ENCODE measurements at places on chromosomes 16 and 17.

- no peak for DNase-seq
Measured at GRCh38 chr16:10668322-10669045, 26.2 kb downstream of the TEKT5 start.

- DNase-seq = no peak
Measured at GRCh38 chr16:86991679-86992078, 325.5 kb downstream of the C16orf95 start.

DNA sequence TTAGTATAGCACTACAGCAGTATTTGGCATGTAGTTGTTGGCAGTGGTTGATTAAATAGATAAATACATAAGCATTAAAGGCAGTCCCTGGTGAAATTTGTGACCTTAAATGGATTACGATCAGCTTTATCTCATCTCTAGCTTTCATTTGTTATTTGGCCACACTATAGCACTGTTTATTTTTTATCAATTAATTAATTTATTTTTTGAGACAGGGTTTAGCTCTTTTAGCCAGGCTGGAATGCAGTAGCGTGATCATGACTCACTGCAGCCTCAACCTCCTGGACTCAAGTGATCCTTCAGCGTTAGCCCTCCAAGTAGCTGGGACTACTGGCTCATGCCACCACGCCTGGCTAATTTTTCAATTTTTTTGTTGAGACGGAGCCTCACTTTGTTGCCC, 18.7 kb upstream of the ARHGAP17 start:
- no peak for DNase-seq

GRCh38 chr16:29231244-29231643, 175.3 kb downstream of the NPIPB11 start:
- no peak for DNase-seq

- DNase-seq = no peak
Measured at GRCh38 chr16:54128629-54129234, 157.9 kb downstream of the IRX3 start.

DNA sequence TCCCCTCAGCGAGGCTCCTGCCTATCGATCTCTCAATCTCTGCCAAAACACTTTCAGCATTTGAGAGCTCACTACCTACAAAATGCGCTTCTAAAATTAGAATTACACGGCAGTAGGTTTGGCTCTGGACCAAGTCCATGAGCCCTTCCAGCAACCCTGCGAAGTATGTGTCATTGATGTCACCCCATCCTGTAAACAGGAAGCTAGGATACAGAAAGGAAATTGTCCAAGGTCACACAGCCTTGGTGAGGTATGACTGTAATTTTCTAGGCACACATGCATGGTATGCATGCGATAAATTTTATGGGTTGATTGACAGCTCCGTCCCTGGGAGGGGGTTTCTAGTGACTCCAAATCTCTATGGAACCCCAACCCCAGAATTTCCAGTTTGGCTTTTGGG, 330.3 kb upstream of the CDH5 start:
- DNase-seq = no peak

GRCh38 chr16:63789603-63790002, 1332.3 kb downstream of the CDH11 start:
- no peak for DNase-seq

GRCh38 chr16:48384520-48385252, 527 bp downstream of the SIAH1 start:
- DNase-seq = no peak

- DNase-seq = no peak
Measured at GRCh38 chr17:46874906-46875305, 23.5 kb downstream of the WNT9B start.

DNA sequence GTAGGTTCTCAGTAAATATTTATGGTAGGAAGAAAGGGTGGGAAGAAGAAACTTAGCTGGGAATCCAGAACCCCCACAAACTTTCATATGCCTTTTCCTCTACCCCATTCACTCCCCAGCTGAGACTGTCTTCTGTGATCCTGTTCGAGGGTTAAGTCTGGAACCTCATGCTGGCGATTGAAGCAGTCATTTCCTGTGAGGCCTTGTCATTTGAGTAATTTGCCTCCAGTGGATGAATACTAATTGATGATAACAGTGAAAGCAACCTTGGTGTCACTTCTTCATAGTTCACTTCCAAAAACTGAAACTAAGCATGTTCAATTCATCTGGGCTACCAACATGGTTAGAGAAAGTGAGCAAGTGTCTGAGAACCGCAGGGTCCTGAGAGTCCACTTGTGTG, 401.2 kb downstream of the CDH13 start:
- no peak for DNase-seq

DNA sequence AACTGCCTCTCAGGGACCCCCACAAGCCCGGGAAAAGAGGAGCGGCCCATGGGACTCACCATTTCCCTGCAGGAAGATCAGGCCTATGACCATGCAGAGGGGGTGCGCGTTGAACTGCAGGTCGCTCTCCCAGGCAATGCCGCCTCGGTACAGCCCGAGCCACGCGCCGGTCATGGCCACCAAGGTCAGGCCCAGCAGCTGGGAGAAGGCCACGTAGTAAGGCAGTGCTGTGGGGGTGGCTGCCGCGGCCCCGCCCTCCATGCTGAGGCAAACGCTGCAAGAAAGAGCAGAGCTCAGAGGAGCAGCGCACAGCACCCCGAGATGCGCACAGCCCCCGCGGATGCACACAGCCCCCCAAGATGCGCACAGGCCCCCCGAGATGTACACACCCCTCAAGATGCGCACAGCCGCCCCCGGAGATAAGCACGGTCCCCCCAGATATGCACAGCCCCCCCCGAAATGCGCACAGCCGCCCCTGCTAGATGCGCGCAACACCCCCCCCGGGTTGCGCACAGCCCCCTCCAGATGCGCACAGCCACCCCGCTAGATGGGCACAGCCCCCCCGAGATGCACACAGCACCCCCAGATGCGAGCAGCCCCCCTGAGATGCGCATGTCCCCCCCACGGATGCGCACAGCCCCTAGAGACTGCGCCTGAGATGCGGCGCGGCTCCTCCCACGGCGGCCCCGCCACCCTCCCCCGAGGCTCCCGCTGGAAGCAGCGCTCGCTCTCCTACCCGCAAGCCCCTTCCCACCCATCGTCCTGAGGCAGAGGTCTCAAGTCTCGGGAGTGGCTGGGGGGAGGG, 8.6 kb downstream of the CYB561 start:
- DNase-seq = no peak

- DNase-seq = no peak
Measured at GRCh38 chr17:49358641-49359247, 3.3 kb downstream of the ZNF652 start.
